ENCODE measurements at places on chromosomes 16 and 17.

GRCh38 chr16:68781784-68782183, 44.7 kb downstream of the CDH1 start:
- no peak for DNase-seq

GRCh38 chr17:79255926-79256585, 181.4 kb downstream of the ENGASE start:
- no peak for DNase-seq

- no peak for DNase-seq
These were observed 40.1 kb upstream of the JPH3 start for GRCh38 chr16:87562201-87562600.

GRCh38 chr16:78760611-78761010, 661.2 kb downstream of the WWOX start:
- no peak for DNase-seq

DNA sequence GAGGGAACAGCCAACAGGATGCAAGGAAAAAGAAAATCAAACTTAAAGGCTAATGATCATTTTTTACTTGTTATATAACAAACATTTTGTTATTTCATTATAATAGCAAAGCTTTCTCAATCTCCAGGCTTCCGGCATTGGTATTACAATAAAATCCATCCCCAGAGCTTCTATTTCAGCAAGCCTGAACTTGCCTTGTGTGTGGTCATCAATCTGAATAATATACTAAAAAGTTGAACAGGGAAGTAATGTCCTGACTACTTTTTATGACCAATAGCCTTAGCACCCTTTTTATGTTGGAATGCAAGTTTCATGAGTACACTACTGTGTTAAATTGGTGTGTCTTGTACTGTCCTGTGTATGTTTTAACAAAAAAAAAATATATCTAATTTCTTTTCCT, 27.1 kb upstream of the VWA3A start:
- no peak for DNase-seq

- no peak for DNase-seq
These were observed 13.1 kb downstream of the FMNL1 start for GRCh38 chr17:45234641-45235415.

GRCh38 chr17:16250635-16251034, 33.6 kb downstream of the PIGL start:
- no peak for DNase-seq

- no peak for DNase-seq
These were observed 26.2 kb upstream of the TXNDC11 start for GRCh38 chr16:11768849-11769248.

GRCh38 chr17:77210331-77210730, 69.6 kb downstream of the SEC14L1 start:
- no peak for DNase-seq

- DNase-seq = no peak
These were observed 335.2 kb downstream of the SEC14L1 start for GRCh38 chr17:77476006-77476405.

DNA sequence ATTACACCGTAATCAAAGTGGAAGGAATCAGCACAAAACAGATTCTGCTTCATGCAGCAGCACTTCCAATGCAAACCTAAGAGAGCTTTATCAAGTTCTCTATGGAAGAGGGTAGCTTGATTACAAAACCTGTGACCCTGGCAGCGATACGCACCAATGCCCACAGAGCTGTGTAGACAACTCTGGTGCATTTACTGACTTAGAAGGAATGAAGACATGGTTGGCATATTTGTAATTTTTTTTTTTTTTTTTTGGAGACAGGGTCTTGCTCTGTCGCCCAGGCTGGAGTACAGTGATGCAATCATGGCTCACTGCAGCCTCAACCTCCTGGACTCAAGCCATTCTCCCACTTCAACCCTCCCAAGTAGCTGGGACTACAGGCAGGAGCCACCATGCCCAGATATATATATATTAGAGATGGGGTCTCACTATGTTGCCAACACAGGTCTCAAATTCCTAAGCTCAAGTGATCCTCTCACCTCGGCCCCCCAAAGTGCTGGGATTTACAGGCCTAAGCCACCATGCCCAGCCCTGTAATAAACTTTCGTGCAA, 49.4 kb downstream of the XPO6 start:
- no peak for DNase-seq

DNA sequence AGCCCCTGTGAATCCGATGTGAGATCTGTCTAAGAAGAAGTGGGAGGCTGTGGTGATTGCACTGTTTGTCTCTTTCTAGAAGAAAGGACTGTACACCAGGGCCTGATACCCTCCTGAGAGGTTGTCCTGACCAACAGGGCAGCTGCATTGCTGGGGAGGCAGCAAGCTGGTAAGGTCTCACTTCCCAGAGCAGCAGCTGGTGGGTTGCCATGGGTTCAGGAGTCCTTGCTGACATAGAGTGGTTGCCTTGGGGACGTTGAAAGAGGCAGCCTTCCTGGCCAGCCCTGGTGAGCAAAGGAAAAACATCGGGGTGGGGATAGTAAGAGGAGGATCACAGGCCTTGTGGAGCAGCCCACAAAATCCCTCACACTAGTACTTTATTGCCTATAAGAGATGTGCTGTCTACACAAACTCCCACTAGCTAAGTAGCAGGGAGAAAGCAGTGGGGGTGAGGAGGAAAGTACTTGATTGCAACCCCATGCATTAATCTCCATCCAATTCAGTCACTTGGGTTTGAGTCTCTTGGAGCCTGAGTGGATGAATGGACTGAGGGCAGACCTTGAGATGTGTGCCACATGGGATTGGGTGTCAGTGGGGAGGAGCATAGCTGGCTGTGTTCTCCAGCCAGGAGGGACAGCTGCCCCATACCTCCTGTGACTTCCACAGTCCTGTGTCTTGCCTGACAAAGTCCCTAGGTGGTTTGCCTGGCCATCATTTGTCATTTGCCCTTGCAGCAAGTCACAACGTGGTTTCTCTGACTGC, 143.8 kb upstream of the RPL38 start:
- DNase-seq = no peak

- DNase-seq = no peak
These were observed 59.3 kb downstream of the RMI2 start for GRCh38 chr16:11404603-11405002.

DNA sequence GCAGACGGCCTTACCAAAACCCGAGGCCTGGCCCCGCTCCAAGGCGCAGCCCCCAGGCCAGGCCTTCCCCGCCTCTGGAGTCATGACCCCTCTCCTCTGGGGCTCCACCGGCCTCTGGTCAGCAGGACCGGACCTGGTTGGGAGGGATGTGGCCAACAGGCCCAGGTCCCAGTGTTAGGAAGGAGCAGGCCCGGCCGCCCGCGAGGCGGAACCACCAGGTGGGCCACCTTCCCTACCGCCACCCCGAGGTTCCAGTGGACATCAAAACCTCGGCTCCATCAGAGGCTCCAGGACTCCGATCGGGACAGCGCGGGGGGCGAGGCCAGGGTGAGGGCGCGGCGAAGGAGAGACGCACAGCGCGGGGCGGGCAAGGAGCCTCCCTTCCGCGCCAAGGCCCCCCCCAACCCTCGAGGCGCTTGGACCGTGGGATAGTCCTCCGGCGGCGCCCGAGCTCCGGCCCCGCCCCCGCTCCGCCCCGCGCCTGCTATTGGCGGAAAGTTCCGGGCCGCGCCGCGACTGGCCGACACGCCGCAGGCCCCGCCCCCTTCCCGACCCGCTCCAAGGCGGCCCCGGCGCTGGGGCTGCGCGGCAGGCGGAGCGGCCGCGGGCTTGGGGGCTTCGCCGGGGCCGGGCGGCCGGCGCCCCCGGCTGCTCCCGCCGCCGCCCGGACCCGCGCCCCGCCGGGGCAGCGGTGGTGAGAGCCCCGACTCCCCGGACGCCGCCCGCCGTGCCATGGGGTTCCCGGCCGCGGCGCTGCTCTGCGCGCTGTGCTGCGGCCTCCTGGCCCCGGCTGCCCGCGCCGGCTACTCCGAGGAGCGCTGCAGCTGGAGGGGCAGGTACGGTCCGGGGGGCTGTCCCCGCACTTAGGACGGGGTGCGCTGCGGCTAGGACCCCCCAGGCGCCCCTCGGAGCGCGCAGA, at the start of gene METRN:
TSS of gene METRN (plus strand) at position 561 of the 919 bp plus-strand sequence. CDS start at position 733, 172 bp downstream.
- no peak for DNase-seq

DNA sequence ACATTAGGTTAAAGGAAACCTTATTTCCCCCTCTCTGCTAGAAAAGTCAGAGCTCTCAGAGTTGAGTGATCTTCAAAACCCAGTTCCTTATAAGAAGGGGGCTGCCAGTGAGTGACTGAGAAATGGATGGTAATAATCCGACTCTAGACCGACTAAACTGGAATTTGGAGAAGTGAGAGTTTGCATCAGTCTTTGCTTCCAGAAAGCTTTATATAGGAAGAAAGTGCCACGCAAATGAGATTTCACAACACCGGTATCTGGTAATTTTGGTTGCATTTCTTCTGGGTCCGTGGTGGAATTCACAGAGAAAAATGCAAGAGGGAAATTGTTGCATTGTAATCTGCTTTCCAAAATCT, 271.4 kb downstream of the MAF start:
- DNase-seq = no peak

- DNase-seq = no peak
These were observed 85.0 kb downstream of the CYLD start for GRCh38 chr16:50826797-50827316.

DNA sequence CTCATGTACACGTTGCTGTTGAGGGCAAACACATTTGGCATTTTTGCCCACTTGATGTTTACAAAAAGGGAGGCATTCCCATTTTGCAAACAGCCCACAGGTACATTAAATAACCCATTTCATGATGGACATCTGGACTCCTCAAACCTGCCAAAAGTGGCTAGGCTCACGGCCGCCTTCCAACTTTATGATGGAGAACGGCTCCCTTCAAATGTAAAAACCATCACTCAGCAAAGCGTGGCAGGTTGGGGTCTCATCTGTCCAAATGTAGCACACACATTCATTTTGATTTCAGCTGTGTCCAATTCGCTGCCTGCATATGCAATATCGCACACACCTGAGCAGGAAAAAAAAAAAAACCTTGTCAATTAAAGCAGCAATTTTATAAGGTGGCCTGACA, 417.8 kb downstream of the TMEM114 start:
- DNase-seq = no peak

GRCh38 chr16:79980650-79981521, 380.3 kb upstream of the MAF start:
- no peak for DNase-seq

DNA sequence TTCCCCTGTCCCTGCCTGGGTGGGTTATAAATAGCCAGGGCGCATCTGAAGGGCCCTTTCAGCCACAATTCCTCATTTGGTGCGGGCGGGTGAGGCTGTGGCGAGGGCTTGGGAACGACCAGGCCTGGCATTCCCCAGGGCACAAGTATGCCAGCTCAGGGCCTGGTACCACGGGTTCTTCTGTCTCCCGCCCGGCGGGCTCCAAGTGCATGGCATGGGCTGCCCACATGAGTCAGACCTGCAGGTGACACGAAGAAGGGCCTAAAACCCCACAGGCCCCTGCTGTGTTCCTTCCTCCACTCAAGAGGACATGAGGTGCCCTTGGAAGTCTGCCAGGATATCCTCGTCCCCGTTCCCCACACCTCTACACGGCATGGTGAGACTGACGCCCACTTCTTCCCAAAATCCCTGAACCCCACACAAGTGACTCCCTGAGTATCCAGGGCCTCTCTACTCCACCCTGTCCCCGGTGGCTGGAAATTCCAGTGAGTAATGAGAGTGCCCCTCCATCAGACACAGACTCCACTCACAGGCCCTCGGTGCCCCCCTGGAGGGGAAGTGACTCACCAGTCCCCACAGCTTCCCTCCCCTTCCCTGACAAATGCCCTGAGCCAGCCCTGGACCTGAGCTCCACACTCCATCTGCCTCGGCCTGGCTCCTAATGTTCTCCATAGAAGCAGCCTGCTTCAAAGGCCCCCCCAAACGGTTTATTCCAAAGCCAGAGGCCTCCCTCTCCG, 68.8 kb downstream of the ABR start:
- DNase-seq = no peak

- no peak for DNase-seq
These were observed 43.9 kb upstream of the KIFC3 start for GRCh38 chr16:57846078-57846697.

DNA sequence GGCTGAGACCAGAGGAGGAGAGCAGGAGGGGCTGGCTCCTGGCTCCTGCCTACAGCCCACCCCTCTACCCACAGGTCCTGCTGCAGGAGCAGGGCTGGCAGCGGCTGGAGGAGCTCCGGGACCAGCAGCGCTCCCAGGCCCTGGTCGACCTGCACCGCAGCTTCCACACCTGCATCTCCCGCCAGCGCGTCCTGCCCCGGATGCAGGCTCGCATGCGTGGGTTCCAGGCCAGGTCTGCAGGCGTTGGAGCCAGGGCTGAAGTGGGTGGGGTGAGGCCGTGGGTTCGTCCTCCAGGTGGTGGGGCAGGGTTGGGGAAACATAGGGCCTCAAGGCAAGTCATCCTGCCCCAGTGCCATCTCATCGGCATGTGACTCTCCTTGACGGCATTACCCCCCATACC, 18.2 kb downstream of the MYO15B start:
- no peak for DNase-seq
